Purkinje cell (primary cell): ENCODE measurements at places on chromosomes 2 and 18. TPM values are rescaled to one million over a fixed set of nuclear protein-coding genes. Genes with fewer than 3 reads are reported as not detected.

The IL1RN gene
- not detected in 2 replicates for polyA plus RNA-seq

The TUBB8B gene
- not detected in 2 replicates for polyA plus RNA-seq

The ELOA2 gene
- polyA plus RNA-seq, result not detected in 2 replicates

The GKN1 gene
- polyA plus RNA-seq, result 2.8 and 5.7 TPM in 2 replicates

The CCT4 gene
- 175 and 192 TPM in 2 replicates for polyA plus RNA-seq

The TUBA3E gene
- polyA plus RNA-seq, result 0.20 TPM in 1 of 2 replicates, not detected in the other

The MERTK gene
- polyA plus RNA-seq, result 1.1 and 1.3 TPM in 2 replicates

The CCDC93 gene
- polyA plus RNA-seq, result 15.5 and 15.6 TPM in 2 replicates

The CHRNG gene
- polyA plus RNA-seq, result not detected in 2 replicates

The IGFBP5 gene
- polyA plus RNA-seq, result 2.0 and 5.2 TPM in 2 replicates

The CRYGD gene
- polyA plus RNA-seq, result 0.42 and 2.2 TPM in 2 replicates

The CNOT11 gene
- 12.7 and 13.0 TPM in 2 replicates for polyA plus RNA-seq

The MLPH gene
- not detected in 2 replicates for polyA plus RNA-seq

The RBM43 gene
- 2.4 and 3.4 TPM in 2 replicates for polyA plus RNA-seq

The ANKRD62 gene
- not detected in 2 replicates for polyA plus RNA-seq

The TRABD2A gene
- polyA plus RNA-seq, result 3.2 TPM in 1 of 2 replicates, not detected in the other

The GALR1 gene
- polyA plus RNA-seq, result 0.32 TPM in 1 of 2 replicates, not detected in the other

The TTC39C gene
- 18.1 and 21.3 TPM in 2 replicates for polyA plus RNA-seq

The TTL gene
- 17.8 and 22.3 TPM in 2 replicates for polyA plus RNA-seq

The RGPD8 gene
- polyA plus RNA-seq, result 0.31 and 3.1 TPM in 2 replicates

The DNAH7 gene
- 2.3 and 3.9 TPM in 2 replicates for polyA plus RNA-seq

The RFTN2 gene
- polyA plus RNA-seq, result 13.5 and 21.6 TPM in 2 replicates

The ARHGAP25 gene
- polyA plus RNA-seq, result 0.34 and 1.6 TPM in 2 replicates

The ABHD1 gene
- polyA plus RNA-seq, result not detected in 2 replicates

The AQP4 gene
- polyA plus RNA-seq, result 28.2 and 71.7 TPM in 2 replicates

The CACNB4 gene
- polyA plus RNA-seq, result 169 and 194 TPM in 2 replicates

The HTR2B gene
- 0.34 and 0.90 TPM in 2 replicates for polyA plus RNA-seq

The CDKL4 gene
- polyA plus RNA-seq, result 2.8 TPM in 1 of 2 replicates, not detected in the other

The KLHL41 gene
- polyA plus RNA-seq, result 0.36 and 2.1 TPM in 2 replicates

The GALNT5 gene
- 0.12 and 1.5 TPM in 2 replicates for polyA plus RNA-seq

The FSHR gene
- not detected in 2 replicates for polyA plus RNA-seq

The AKAIN1 gene
- polyA plus RNA-seq, result 425 and 444 TPM in 2 replicates

The STARD6 gene
- not detected in 2 replicates for polyA plus RNA-seq

The ERICH2 gene
- 18.1 and 23.4 TPM in 2 replicates for polyA plus RNA-seq

The TMEM178A gene
- polyA plus RNA-seq, result 21.4 and 44.7 TPM in 2 replicates

The RESP18 gene
- 6.5 TPM in 1 of 2 replicates, not detected in the other for polyA plus RNA-seq

The LRRTM4 gene
- polyA plus RNA-seq, result 9.6 and 21.1 TPM in 2 replicates

The DUSP2 gene
- 2.7 TPM in 1 of 2 replicates, not detected in the other for polyA plus RNA-seq
